ENCODE measurements at places on chromosomes 13 and 19. TPM values are rescaled to one million over a fixed set of nuclear protein-coding genes. Genes with fewer than 3 reads are reported as not detected.
A peak's percentile ranks its signal among the peaks of the same experiment; 100 is the strongest.

The ZNF571 gene
- total RNA-seq: 3.8 TPM

The TGDS gene
- 9.0 TPM for total RNA-seq

The RFPL4A gene
- total RNA-seq: not detected

The CEACAM8 gene
- not detected for total RNA-seq

The PCSK4 gene
- 1.2 TPM for total RNA-seq

The FARP1 gene
- total RNA-seq: 153 TPM

The RYR1 gene
- total RNA-seq: not detected

The MIA gene
- total RNA-seq: not detected

DNA sequence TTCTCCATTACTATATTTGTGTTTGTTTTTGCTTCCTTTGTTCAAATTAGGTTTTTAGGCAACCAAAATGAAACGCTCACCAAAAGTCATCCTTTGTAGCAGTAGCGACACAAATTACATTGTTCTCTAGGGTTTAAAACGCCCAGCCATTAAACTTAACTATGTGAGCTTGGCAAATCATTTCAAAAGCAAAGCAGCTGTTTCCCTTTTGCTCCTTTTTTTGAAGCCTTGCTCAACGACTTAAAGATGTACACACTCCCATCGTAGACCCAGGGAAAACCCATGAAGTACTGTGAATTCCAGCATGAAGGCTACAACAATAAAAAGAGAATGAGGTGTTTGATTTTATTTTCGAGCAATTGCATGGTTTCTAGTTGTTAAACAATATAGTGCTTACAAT lies 106.7 kb downstream of the RAP2A start:
- no peak for DNase-seq

DNA sequence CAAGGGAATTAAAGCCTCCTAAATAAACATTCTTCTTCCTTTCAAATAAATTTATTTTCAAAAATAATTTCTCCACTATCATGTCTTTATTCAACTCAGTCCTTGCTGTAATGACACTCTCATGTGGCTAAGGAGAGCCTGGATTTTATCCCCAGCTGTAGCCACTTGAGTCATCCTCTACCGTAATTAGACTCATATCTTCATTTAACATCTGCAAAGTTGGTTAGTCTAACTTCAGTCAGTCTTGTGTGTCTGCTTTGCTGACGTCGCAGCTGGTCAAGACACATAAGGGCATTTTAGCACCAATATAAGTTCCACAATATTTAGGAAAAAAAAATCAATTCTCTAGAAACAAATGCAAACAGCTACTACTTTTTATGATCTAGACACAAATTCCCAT lies 776.4 kb upstream of the ATXN8OS start:
- DNase-seq: no peak

DNA sequence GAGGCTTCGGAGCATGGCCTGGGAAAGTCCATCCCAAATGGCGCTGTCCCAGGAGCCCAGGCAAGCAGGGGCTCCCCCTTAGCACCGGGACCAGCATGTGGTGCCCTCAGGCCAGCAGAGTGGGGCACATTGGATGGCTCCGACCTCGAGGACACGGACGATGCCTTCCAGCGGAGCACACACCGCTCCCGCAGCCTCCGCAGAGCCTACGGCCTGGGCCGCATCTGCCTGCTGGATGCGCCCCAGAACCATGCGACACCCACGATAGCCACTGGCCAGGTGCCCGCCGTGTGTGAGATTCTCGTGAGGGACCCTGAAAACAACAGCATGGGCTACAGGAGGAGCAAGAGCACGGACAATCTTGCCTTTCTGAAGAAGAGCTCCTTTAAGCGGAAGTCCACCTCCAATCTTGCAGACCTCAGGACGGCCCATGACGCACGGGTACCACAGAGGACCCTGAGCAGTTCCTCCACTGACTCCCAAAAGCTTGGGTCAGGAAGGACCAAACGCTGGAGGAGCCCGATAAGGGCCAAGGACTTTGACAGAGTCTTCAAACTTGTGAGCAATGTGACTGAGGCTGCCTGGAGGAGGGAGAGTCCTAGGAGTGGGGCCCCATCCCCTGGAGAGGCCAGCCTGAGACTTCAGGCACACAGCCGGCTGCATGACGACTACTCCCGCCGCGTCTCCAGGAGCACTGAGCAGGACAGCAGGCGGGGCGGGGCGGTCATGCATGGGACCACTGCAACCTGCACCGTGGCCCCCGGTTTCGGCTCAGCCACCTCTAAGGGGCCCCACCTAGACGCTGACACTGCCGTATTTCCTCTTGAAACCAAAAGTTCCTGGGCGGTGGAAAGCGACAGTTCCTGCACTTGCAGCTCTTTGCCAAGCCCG lies 63.1 kb downstream of the SPATA13 start:
- no peak for DNase-seq

DNA sequence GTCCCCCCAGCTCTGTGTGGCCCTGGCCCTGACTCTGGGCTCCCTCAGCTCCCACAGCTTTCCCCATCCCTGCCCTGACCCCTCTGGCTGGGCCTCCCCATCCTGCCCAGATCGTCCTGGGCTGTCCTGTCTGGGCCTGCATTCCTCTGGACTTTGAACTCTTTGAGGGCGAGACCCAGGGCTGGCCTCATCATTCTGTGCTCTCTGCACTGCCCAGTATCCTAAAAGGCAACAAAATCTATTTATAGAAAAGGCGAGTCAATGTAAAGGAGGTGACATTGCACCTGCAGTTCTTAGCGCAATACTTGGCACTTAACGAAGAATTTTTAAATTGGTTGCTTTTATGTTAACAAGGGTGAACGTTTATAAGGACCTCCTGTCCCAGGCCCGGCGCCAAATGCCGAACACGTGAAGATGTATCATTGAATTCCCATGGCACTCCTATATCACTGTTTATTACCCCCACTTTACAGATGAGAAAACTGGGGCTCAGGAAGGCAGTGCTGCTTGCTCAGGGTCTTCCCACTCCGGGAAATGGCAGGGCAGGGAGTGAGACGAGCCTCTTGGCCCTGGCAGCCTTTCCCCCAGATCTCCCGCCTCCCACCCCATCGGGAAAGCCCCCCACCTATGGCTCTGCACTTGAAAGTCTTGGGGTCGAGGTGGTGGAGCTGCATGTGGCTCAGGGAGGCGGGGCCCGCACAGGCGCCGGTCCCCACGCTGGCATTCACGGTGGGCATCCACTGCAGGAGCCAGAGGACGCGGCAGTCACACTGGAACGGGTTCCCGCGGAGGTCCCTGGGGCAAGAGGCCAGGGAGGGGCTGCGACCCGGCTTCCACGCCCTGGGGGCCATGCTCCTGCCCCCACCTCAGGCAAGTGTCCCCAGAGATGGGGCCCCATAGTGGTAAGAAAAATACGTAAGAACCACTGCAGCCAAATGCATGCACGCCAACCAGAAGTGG lies 3.8 kb downstream of the LGI4 start:
- no peak for DNase-seq

GRCh38 chr13:98508280-98508679 lies 68.6 kb downstream of the STK24 start:
- DNase-seq: peak; percentile 51

DNA sequence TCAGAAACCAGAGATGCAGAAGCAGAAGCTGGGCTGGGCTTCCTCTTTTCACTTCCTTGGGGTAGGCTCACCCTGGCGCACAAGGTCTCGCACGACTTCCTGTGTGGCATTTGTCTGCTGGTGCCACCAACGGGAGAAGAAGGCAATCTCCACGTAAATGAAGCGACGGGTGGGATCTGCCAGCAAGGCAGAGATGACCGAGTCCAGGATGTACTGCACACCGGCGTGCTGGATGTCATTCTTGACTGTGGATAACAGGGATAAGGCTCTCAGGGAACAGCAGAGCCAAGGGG lies 1.3 kb downstream of the MAN2B1 start:
- DNase-seq: no peak

- DNase-seq: peak; percentile 3
Measured at GRCh38 chr13:75102001-75102716, 379.8 kb downstream of the TBC1D4 start.

- DNase-seq: peak; percentile 72
Measured at GRCh38 chr13:49495783-49496762, at the start of gene PHF11. PHF11 (plus strand) TSS chr13:49495953; CDS start chr13:49496002, 49 bp downstream.

DNA sequence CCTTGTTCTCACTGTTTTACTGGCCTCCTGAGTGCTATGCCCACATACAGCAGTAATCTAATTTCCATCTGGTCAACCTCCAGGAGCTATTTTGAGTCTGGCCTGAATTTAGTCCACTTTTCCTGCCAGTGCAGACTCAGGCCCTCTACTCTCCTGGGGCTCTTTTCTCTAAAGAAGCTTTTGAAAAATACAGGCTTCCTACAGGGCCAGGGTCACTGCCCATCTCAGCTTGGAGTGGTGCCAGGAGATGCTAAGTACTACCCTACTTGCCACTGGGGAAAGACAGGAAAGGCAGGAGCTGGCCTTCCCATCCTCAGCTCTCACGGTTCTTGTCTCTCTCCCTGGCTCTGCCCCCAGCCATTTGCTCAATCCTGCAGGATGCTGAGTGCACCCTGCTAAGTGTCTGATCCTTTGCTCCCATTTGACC lies 101.7 kb upstream of the SERP2 start:
- DNase-seq: no peak

DNA sequence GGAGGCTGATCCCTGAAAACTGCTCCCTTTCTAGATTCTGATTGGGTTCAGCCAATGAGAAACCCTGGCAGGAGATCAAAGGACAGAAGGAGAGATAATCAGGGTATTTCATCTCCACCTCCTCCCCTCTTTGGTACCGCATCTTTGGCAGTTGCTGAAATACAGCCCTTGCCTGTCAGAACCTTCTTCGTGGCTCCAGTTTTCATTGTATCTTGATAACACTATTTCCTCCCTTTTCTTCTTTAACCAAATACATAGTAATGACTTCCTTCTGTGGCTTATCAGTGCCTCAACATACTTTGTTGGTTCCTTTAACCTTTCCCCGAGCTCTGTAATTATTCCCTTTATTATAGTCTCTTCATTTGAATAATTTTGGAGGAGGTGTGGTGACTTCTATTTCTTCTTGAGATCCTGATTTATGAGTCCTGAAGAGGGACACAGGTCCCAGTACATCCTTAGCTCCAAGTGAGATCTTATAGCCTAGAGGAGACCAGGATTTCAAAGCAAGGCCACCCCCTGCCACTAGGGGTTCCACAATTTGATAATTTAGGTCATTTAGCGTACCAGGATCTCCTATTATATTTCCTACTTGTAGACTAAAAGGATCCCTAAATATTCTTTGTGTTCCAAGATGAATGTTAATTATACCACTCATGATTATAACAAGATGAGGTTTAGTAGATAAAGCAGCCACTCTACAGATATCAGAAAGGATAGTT lies 98.0 kb downstream of the EDNRB start:
- DNase-seq: no peak

GRCh38 chr19:43527860-43528622 lies 1.0 kb upstream of the ETHE1 start:
- DNase-seq: peak; percentile 6

DNA sequence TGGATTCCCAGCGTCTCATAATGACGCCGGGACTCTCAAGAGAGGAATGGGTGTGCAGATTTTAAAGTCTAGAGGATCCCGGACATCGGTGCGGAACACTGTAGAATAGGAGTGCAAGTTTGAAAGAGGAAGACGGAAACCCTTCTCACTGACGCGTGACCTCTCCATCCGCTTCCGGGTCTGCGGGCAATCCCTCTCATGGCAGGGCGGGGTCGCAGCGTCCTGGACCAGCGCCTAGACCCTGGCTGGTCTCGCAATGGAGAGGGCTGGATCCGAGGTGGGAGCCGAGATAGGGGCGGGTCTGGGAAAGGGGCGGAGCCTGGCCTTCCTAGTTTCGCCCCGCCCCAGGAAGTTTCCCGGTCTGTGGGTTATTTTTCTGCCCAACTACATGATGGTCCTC lies 4.6 kb upstream of the ZNF845 start:
- no peak for DNase-seq

- no peak for DNase-seq
Measured at GRCh38 chr13:75879656-75880055, 243.5 kb downstream of the LMO7 start.

GRCh38 chr19:53424968-53425597 lies 6.7 kb upstream of the ZNF761 start:
- peak; percentile 42 for DNase-seq

DNA sequence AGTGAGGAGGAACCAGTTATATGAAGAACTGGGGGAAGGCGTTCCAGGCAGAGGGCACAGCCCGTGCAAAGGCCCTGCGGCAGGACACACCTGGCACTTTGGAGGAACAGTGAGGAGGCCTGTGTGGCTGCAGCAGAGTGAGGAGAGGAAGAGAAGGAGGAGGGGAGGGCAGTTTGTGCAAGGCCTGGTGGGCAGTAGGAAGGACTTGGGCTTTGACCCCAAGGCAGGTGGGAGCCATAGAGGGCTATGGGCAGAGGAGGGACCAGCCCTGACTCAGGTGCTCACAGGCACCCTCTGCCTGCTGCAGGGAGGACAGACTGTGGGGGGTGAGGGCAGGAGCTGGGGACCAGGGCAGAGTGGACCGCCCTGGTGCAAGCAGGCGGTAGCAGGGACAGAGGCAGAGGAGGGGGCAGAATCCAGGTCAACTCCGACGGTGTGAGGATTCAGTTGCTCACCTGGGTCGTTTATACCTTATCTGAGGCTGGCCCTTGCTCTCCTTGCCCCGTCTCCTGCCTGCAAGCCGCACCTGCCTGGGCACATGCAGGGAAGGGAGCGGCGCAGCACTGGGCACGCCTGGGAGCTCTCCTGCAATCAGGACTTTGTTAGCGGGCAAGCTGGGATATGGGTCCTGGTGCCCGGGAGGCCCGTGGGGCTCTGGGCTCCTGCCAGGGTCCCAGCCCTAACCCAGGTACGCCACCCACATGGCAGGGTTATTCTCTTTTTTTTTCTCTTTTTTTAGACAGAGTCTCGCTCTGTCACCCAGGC lies 34.8 kb downstream of the NFIC start:
- DNase-seq: no peak

GRCh38 chr19:1847684-1848398 lies 442 bp downstream of the REXO1 start:
- peak; percentile 63 for DNase-seq
